ENCODE measurements at places on chromosomes 12 and 14.

GRCh38 chr12:80679346-80680131, 27.9 kb upstream of the MYF6 start:
- H3K36me3 ChIP-seq, result no peaks in the 10 kb centered on the region
- DNase-seq, result no peak
- H3K4me3 ChIP-seq, result no peak overlapping the region
- no peaks in the 10 kb centered on the region for H3K27me3 ChIP-seq
- no peaks in the 10 kb centered on the region for H3K4me1 ChIP-seq

GRCh38 chr12:123760267-123760938, 1.7 kb upstream of the DNAH10 start:
- peaks cover 24% of the 10 kb centered on the region for H3K36me3 ChIP-seq
- H3K27me3 ChIP-seq, result no peaks in the 10 kb centered on the region
- no peak overlapping the region for H3K27ac ChIP-seq

- no peak for DNase-seq
- no peak overlapping the region for H3K4me3 ChIP-seq
- no peak overlapping the region for H3K27ac ChIP-seq
- H3K36me3 ChIP-seq, result no peaks in the 10 kb centered on the region
- H3K27me3 ChIP-seq, result no peaks in the 10 kb centered on the region
Measured at GRCh38 chr12:89084751-89085150, 267.6 kb downstream of the DUSP6 start.

DNA sequence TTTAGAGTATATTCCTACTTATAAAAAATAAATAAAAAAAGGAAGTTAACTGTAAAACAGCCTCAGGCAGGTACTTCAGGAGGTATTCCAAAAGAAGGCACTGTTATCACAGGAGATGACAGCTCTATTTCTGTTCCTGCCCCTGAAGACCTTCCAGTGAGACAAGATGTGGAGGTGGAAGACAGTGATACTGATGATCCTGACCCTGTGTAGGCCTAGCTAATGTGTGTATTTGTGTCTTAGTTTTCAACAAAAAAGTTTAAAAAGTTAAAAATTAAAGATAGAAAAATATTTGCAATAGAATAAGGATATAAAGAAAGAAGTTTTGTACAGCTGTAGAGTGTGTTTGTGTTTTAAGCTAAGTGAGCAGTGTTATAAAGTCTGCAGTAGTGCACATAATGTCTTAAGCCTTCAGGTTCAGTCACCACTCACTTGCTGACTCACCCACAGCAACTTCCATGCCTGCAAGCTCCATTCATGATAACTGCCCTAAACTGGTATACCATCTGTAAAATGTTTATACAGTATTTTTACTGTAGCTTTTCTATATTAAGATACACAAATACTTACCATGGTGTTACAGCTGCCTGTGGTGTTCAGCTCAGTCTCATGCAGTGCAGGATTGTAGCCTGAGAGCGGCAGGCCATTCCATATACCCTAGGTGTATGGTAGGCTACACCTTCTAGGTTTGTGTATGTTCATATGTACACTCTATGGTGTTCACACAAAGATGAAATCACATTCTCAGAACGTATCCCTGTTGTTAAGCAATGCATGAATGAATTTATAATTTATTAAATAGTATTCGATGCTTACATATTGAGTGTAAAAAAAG, 121.1 kb downstream of the ANO6 start:
- DNase-seq, result no peak
- H3K4me1 ChIP-seq, result no peaks in the 10 kb centered on the region
- H3K4me3 ChIP-seq, result no peak overlapping the region
- no peaks in the 10 kb centered on the region for H3K27me3 ChIP-seq
- no peak overlapping the region for H3K27ac ChIP-seq

DNA sequence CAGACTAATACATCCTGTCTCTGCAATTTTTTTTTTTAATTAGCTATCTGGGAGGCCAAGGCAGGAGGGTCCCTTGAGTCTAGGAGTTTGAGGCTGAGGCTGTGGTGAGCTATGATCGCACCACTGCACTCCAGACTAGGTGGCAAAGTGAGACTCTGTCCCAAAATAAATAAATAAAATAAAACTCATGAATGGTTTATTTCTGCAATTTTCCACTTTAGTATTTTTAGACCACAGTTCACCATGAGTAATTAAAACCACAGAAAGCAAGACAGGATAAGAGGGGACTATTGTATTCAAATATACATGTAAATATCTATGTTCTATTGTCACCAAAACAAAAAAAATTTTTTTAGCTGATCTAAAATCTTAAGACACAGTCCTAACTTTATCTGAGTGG, 17.8 kb downstream of the TAOK3 start:
- H3K36me3 ChIP-seq, result no peaks in the 10 kb centered on the region
- H3K4me3 ChIP-seq, result no peak overlapping the region
- H3K27me3 ChIP-seq, result no peaks in the 10 kb centered on the region
- no peak overlapping the region for H3K27ac ChIP-seq

DNA sequence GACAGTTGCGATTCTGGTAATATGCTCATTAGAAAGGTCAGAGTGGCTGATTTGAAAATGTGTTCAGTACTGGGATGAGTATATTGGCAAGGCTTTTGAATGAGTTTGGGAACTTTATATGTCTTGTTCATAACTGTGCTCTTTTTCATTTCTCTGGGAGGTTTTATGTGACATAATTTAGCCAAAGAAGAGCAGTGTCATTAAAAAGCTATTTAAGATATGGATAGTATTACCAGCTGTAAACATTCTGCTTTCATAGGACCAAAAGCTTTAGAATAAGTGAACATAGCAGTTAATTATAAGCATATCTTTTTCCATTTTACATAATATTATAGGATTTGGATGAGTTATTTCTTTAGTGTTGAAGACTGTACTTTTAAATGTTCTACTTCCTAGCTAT, 260.4 kb downstream of the TTC6 start:
- no peaks in the 10 kb centered on the region for H3K4me1 ChIP-seq
- H3K27ac ChIP-seq, result no peak overlapping the region
- DNase-seq, result no peak
- H3K4me3 ChIP-seq, result no peak overlapping the region

GRCh38 chr12:44555454-44555853, 320.7 kb downstream of the NELL2 start:
- H3K27me3 ChIP-seq, result no peaks in the 10 kb centered on the region
- H3K4me1 ChIP-seq, result no peaks in the 10 kb centered on the region
- H3K36me3 ChIP-seq, result no peaks in the 10 kb centered on the region
- H3K4me3 ChIP-seq, result no peak overlapping the region

DNA sequence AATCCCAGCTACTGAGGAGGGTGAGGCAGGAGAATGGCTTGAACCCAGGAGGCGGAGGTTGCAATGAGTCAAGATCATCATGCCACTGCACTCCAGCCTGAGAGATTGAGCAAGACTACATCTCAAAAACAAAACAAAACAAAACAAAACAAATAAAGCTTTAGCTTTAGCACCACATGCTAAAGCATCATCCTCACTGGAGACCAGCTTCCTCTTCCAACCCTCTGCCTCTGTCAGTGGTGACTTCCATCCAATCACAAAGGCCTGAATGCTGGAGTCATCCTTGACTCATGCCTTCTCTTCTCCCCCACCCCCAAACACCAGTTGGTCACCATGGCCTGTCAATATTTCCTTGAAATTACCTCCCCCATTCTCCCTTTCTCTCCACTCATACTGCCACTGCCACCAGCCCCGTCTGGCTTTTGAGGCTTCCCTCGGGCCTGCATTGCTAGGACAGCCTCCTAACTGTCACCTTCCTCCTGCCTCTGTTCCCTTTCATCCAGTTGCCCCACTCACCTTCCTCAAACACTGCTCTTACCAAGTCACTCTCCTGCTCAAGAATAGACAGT, 1.4 kb downstream of the ZNF385A start:
- H3K36me3 ChIP-seq, result no peaks in the 10 kb centered on the region
- no peak overlapping the region for H3K27ac ChIP-seq
- H3K27me3 ChIP-seq, result no peaks in the 10 kb centered on the region
- no peak overlapping the region for H3K4me3 ChIP-seq
- no peak for DNase-seq

GRCh38 chr12:47114481-47114892, 34.7 kb upstream of the AMIGO2 start:
- H3K27ac ChIP-seq, result no peak overlapping the region
- no peak for DNase-seq
- peaks cover 6% of the 10 kb centered on the region for H3K36me3 ChIP-seq
- H3K4me1 ChIP-seq, result peaks cover 7% of the 10 kb centered on the region
